Stimulated activated CD8-positive, alpha-beta memory T cell treated with anti-CD3 and anti-CD28 coated beads, Interleukin-4, amount 100 ng/mL, for 1 hour (primary cell): ENCODE measurements at places on chromosomes 1 and 21.

DNA sequence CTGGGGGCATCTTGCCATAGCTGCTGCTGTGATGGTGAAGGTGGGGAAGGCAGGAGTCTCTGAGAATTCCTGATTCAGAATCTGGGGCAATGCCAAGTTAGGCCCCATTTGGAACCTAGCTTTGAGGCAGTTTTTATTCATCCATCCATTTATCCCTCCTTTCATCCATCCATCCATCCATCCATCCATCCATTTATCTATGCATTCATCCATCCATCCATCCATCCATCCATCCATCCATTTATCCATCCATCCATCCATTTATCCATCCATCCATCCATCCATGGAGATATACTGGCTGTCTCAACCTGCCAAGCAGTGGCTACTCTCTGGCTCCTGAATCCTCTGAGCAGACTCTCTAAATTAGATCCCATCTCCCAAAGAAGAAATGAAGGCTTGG, 83.1 kb downstream of the PRDM16 start:
- no peak for DNase-seq

DNA sequence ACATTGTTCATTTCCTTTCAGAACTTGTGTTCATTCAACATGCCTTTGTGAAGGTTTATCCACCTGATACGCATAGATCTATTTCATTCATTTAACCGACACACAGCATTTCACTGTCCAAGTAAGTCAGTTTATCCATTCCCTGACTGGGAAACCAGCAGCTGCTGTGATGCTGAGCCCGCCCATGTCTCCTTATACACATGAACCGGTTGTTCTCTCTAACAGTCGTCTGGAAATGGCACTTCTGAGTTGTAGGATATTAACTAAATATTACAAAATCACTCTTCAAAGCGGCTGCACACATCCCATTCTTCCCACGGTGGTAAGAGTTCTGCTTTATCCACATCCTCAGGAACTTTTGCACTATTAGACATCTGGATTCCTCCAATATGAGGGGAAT, 71.1 kb downstream of the NPHP4 start:
- DNase-seq: no peak

DNA sequence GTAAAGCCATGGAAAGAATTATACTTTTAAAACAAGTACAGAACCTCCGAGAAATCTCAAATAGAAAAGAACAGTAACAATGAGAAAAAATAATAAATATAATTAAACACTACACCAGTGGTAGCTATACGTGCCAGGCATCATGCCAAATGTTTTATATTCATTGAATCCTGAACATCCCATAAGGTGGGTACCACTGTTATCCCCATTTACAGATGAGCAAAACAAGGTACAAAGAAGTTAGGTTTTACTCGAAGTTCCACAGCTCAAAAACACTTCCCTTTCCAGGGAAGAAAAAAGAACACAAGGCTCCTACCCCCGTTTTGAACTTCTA, 33.4 kb downstream of the JAK1 start:
- no peak for DNase-seq

- no peak for DNase-seq
These were observed 34.0 kb upstream of the BEND5 start for GRCh38 chr1:48810740-48811139.

GRCh38 chr1:99644279-99645004, 1.5 kb upstream of the PALMD start:
- DNase-seq: no peak

DNA sequence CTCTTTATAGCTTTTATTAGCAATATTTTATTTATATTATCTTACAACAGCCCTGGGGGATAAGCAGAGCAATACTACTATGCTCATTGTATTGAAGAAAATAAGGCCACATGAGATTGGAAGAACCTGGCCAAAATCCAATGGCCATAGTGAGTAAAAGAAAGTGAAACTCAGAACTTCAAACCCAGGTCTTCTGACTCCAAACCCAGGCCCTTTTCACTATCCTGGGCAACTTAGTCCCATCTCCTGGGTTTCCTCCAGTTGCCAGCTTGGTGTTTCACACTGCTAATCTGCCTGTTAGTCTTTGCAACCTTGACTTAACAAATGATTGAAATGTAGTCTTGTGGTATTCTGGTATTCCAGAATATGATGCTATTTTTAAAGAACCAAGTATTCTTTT, 22.4 kb upstream of the EXO1 start:
- no peak for DNase-seq

- DNase-seq: no peak
These were observed 33.8 kb upstream of the MYOCOS start for GRCh38 chr1:171588230-171588629.

GRCh38 chr1:181126871-181127587, 38.5 kb downstream of the IER5 start:
- DNase-seq: no peak

- no peak for DNase-seq
These were observed 30.3 kb downstream of the TEX35 start for GRCh38 chr1:178543290-178543607.

DNA sequence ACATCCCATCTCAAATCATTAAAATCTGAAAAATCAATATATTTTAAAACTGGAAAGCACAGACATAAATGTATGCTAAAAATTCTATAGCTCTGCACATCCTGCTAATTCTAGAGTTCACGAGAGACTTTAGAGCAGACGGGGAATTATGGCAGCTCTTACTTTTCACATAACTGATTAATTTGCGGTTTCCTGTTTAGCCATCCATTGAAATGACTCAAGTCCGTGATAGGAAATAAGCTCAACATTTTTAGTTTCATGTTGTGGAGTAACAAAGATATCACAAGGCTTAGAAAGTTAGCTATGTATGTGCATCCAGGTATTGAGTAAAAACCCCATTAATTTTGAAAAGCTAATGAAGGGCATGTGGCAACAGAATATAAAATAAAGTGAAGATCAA, 123.2 kb downstream of the SMYD2 start:
- DNase-seq: no peak

GRCh38 chr1:209549443-209550205, 33.9 kb upstream of the CAMK1G start:
- no peak for DNase-seq

- no peak for DNase-seq
These were observed 54.5 kb downstream of the RRAGC start for GRCh38 chr1:38805036-38805435.

- no peak for DNase-seq
These were observed 7.1 kb upstream of the DIPK1A start for GRCh38 chr1:92968138-92969032.

- no peak for DNase-seq
These were observed 7.4 kb downstream of the TRNP1 start for GRCh38 chr1:27000817-27001460.

DNA sequence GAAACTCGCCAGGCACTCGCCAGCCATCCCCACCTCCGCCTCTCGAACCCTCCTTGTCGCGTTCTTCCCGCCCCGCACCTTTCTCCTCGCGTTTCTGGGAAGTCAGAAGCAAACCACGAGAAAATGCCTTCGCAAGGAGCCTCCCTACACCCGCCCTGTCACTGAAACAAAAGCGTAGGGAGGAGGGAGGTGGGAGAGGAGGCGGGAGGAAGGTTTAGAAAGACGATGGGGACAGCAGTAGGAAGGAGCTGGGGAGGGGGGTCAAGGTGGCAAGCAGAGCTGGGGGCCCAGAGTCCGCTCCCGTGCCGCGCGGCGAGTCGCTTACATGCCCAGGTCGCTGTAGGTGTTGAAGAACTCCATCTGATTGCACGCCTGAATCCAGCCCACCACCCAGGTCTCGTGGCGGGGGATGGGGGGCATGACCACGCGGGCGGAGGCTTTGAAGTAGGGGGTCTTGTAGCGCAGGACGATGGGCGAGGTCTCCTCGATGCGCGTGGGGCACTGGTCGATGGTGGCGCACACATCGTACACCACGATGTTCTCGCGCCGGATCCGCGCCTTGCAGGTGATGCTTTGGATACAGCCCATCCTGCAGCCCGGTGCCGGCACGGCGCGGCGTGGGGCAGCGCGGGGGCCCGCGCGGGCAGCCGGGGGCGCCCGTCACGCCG, 1.0 kb downstream of the FAM78B start:
- no peak for DNase-seq

DNA sequence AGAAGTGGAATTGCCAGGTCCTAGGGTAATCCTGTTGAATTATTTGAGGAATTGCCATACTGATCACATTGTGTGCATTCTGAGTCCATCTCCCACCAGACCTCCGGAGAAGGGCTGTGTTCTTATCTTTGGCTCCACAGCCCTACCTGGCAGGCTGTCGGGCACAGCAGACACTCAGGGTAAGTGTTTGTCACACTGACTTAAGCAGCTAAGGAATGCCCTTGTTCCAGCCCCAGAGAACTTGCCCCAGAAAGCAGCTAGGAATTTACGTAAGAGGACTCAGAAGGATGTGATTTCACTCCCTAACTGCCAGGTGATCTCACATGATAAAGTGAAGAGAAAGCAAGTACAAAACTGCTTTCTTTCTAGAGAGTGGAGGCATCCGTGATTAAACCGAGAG, 21.0 kb downstream of the VASH2 start:
- DNase-seq: no peak

GRCh38 chr1:65457868-65458267, 37.4 kb downstream of the LEPR start:
- no peak for DNase-seq

- DNase-seq: no peak
These were observed 27.9 kb downstream of the LRRC8B start for GRCh38 chr1:89552471-89553081.

DNA sequence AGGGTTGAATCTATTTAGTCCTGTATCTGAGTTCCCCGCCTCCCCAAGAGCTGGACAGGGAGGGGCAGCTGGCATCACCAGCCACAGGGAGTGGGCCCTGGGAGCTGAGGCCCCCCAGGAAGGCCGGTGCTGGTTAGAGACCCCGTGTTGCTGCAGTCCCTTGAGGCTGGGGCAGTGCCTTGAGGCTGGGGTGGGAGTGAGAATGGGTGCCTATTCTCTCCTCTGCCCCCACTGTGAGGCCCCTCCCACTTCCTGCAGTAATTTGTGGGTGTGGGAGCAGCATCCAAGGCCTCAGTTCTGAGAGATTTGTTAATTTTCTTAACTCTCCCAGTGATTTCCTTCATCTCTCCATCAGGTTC, 2.5 kb upstream of the TRAPPC3 start:
- peak; percentile 35 for DNase-seq

GRCh38 chr1:85224295-85224694, 23.5 kb upstream of the SYDE2 start:
- DNase-seq: no peak

DNA sequence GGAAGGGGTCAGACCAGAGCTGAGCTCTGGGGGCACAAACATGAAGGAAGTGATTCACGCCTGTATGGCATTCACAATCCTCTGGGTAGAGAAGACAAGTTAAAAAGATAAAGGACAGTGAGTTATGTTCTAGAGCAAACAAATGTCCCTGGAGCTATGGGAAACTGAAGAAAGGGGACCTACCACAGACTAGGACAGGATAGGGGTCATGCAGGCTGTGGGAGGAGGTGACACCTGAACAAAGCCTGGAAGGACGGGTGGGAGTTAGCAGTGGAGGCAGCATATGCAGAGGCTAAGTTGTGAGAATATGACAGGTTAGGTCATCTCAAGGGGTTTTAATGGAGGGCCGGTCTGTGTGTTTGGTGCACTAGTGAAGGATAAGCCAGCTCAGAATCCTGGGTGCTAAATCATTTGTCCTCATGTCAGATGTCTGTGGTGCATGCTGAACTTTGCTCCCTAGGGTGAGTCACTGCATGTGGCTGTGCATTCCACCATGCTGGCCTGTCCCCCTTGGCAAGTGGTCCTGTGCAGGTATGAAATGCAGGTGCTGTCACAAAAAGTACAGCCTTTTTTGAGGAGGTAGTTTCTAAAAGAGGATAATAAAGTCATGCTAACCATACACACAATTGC, 28.5 kb downstream of the TNN start:
- DNase-seq: no peak

- DNase-seq: no peak
These were observed 48.5 kb downstream of the UTP25 start for GRCh38 chr1:209876078-209876800.

- no peak for DNase-seq
These were observed 12.4 kb downstream of the HMGN1 start for GRCh38 chr21:39336457-39337008.

DNA sequence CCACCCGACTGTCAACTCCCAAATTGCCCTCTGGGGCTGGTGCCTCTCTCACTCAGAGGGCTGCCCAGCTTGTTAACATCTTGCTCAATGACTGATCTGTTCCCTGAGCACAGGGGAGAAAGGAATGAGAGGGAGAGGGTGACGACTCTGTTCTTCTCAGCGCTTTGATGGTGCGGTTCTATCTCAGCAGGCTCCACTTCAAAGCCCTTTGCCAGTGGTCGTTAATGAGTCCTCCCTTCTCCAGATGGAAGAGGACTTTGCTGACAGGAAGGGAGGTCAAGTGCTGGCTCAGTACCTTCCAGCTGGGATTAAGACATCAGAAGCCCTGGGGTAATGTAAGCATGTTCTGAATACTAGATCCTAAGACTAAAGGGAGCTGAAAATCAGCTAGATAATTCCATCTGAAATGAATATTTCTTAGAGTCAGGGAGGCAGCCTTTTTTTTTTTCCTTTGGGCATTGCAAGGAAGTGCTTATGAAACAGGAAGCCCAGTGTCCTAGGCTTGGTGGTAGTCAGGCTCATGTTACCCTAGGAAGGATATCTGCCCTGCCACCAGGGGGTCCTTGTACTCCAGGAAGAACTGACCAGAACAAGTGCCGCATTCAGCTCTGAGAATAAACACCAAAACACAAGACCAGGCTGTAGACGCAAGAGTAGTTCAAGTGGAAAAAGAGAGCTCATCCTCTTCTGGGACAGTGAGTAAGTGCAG, 4.7 kb downstream of the FMOD start:
- no peak for DNase-seq

DNA sequence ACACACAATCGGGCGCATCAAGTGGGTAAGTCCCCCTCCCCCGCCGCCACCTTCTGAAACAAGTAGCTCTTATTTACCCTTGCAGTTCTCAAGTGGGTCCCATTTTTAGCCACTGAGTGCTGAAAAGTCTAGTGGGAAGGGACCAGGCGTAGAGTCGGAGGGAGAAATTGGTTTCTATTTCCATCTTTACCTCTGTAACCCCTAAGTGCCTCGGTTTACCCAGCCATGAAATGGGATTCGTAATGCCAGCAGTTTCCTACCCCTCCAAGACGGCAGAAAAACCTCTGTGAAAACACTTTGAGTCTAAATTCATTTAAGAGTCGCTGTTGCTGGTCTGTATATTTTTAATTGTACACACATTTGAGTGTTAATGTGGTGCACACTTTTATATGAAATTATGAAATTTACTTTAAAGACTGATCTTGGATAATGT, 928 bp downstream of the TLCD4 start:
- DNase-seq: no peak

GRCh38 chr1:223176437-223176836, 33.4 kb upstream of the TLR5 start:
- DNase-seq: no peak

GRCh38 chr1:35506960-35507912, 50.0 kb downstream of the KIAA0319L start:
- no peak for DNase-seq

DNA sequence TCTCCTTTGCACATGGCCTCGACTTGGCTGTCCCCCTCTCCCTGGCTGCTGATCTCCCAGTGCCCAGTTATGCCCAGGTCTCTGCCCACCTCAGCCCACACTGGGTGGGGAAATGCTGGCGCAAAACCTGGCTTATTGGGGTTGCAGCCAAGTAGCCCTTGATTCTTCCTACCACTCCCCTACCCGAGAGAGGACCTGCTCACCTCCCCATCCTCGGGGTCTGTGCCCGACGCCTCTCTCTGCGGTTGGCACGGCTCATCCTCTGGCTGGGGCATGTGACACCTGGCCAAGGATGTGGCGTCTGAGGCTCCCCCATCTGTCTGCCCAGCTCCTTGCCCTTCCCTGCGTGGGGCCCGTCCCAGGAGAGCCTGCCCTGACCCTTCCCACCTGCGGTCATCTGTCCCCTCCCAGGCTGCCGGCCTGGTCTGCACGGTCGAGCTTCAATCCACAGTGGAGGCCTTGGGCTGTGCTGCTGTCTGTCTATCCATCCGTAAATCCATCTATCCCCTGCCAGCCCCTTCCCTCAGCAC, 6.5 kb upstream of the PEX10 start:
- no peak for DNase-seq
